ENCODE measurements at places on chromosomes 4 and X. TPM values are rescaled to one million over a fixed set of nuclear protein-coding genes. Genes with fewer than 3 reads are reported as not detected.

- DNase-seq = no peak
Observed at GRCh38 chr4:68570122-68570507, 6.0 kb downstream of the UGT2B17 start.

DNA sequence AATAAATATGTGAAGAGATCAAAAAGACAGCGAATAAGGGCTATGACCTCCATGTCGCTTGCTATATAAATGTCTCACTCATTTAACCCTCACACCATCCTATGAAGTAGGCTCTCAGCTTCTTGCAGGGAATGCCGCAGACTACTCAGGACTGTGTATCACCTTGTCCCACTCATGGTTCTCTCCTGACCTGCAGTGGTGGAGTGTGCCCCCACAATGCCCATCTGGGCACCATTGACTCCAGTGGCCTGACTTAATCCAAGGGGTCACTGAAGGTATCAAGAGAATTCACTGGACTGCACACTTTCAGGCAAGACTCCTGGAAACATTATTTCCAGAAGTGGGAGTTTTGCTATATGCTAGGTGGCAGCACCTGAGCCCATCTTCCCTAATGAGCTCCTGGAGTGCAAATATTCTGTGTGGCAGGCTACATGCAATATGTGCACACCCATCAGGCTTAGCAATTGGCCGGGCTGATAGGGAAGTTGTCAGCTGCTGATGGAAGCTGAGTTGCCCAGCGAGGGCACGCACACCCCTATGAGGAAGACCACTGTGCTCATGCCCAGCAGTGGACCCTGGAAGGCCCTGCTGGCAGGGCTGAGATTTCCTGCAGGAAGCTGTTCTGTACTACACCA lies 8.2 kb upstream of the EFNB1 start:
- DNase-seq = no peak

GRCh38 chrX:108131471-108131870 lies 39.9 kb downstream of the ATG4A start:
- no peak for DNase-seq

DNA sequence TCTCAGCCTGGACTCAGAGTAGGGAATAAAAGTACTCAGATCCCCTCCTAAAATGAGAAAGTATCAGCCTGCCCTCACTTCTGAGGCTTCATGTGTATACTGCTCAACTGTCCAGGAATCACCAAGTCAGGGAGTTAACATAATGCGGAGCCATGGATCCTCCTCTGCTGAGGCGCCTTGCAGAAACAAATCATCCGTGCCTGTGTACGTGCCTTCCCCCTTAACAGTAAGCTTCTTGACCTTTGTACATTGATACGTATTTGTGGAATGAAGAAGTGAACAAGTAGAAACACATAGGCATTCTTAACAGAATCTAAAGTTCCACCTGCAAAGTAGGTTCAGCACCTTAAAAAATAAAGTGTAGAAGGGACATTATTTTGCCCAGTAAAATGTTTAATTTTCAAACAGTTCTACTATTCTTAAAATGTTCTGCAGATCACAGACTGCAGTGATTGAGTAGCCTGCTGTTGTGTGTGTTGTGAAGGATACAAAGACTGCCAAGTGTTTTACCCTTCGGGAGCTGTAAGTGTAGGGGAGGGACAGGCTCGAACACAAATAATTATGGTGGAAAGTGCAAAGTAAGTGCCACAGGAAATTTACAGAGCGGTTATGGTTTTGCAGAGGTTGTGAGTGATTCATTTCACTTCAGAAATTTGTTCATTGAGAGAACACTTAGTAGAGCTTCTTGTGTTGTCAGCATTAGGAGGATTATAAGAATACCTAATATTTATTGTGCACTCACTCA lies 61.9 kb downstream of the ARHGAP10 start:
- no peak for DNase-seq

DNA sequence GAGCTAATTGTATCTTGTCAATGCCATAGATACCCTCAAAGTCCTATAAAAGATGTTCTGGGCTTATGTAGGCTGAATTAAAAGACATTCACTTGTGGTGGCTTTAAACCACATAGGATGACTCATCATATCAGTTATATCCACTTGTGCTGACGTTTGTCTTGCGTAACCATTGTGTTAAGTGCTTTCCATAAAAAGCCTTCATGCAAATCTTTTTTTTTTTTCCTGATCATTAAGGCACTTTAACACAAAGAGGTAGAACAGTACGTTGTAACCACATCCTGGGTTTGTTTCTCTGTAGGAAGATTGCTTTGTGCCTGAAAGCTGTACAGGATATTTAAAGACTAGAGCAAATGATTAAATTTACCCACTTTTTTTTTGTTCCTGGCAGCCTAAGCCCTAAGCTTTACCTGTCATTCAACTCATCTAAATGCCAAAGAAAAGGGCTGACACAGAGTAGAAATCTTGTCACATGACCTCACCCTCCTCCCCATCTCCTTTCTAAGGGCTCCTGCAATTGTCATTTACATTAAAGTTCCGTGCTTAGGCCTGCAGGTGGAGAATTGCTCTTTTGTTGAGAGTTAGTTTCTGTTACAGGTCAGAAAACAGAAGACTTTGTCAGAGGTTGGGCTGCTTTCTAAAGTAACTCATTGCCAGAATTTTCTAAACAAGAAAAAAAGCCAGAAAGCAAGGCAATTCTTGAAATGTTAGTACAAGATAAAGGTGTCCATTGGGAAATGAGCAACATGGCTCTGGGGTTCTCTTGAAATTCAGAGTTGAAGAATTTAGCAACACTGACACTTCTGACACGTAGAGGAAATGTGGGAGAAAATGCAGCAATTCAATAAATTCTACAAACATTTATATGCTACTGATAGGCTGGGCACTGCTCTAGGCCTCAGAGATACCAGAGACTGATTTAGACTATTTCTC lies 555.6 kb downstream of the PPARGC1A start:
- DNase-seq = peak; percentile 95

- no peak for DNase-seq
Observed at GRCh38 chrX:53324085-53324484, 42.7 kb upstream of the IQSEC2 start.

SLC35A2 gene
- 38.6 TPM for total RNA-seq

DNA sequence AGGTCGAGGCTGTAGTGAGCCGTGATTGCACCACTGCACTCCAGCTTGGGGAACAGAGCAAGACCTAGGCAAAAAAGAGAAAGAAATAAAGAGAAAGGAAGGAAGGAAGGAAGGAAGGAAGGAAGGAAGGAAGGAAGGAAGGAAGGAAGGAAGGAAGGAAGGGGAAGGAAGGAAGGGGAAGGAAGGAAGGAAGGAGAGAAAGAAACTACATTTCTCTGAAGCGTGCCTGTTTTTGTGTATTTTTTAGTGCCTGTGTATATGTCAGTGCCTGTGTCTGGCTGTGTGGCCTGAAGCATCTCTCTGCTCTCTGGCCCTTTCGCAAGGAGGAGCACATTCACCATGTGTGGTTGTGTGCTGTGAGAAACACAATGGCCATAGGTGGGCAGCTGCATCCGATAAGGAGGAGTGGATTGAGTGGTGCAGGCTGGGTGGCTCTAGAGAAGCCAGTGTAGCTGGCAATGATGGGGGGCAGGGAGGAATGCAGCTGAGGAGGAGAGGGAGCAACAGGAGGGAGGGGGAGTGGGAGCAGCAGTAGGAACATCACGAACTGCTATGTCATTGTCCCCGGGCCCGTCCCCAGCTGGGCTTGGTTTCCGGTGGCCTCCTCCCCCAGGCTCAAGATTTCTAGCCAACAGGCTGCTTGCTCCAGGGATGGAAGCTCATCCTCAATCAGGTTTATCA lies 11.4 kb downstream of the SYN1 start:
- no peak for DNase-seq

DNA sequence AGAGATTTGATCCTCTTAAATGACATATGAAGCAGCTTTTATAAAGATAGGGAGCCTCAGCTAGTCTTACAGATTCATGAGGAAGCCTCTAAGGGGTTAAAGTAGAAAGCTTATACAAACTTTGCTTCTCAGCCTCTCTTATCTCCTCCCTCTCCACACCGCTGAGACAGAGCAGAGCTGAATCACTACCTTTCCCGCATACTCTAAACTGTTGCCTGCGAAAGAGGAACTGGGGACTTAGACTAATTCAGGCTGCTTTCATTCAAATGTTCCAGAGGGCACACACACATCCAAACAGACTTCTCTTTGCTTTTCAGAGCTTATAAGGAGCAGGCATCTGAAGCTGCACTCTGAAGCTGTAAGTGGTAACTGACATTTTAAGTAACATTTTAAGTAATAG lies at the start of gene SERTM2:
Gene SERTM2, plus strand, starts transcription at position 169 of the 400 bp plus-strand sequence. CDS start 7,213 bp downstream, outside the sequence.
- DNase-seq = peak; percentile 3

MAGEA11 gene
- total RNA-seq = not detected

CXCL8 gene
- total RNA-seq = 36.2 TPM

ERAS gene
- total RNA-seq = 0.25 TPM

DNA sequence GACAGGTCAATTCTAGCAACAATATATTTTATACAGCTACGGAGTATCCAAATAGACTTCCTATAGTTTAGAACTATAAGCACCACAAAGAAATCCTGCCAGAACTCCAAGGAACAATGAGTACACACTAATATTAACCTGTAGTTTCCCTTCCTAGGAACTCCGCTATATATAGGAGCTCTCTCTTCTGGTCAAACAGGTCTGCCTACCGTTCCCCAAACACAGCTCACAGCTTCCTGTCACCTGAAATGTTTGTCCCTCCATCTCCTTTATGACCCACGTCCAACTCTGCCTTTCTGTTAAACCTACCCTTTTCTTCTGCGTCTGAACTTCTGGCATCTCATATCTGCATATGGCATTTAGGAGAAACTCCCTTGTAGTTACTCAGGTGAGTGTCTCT lies 10.5 kb upstream of the GJB1 start:
- no peak for DNase-seq

DNA sequence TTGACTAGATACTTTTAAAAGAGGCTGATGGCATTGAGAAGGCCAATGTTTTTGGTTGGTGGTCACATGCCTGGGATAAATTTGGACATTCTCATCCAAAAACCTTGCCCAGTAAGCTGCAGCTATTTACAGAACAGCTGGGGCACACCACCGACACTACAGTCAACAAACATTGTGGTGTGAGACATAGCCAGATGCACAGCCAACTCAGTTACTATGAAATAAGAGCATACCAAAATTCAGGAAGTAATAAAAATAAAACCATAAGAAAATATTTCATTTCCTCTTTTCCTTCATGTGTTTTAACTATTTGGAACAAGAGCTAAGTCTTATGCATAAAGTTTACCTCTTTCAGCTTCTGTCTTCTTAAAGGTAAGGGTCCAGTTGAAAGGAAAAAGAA lies 8.8 kb downstream of the PPM1K start:
- no peak for DNase-seq

GRCh38 chr4:108155373-108155772 lies 13.4 kb downstream of the LEF1 start:
- peak; percentile 62 for DNase-seq

ACSL1 gene
- total RNA-seq = 105 TPM

DNA sequence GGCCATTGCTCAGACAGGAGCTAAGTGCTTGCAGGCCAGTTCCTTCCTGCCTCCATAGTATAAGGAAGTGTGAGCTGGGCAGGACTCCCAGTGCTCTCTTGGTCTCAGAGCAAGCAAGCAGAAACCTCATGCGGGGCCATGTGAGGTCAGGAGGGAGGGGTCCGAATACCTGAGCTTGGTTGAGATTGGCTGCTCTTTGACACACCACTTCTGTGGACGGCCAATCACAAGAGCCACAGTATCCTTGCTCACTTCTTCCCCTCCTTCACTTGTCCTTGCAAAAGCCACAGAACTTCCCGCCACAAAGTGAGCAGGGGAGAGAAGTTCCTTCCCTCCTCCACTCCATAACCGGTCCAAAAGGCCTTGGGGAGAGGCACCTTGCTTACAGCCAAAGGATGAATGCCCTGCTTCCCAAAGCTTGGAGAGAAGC lies 56.7 kb downstream of the PRPS1 start:
- DNase-seq = peak; percentile 93

DNA sequence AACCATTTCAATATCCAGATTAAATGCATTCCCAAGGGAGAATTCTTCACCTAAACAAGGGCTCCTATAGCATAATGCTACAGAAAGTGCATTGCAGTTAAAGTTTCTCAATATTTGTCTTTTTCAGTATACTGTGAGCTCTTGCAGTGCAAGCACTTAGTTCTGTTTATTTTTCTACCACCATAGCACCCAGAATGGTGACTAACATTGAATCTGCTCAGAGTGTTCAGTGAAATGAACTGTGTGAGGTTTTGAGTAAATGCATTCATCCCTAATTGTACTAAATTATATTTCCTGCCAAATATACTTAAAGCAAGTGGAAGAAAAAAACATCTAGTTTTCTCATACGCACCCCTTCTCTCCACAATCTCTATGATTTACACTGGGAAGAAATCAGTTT lies 383.9 kb downstream of the PCDH7 start:
- no peak for DNase-seq

- peak; percentile 93 for DNase-seq
Observed at GRCh38 chrX:48487362-48487798, 11.4 kb downstream of the FTSJ1 start.

DNA sequence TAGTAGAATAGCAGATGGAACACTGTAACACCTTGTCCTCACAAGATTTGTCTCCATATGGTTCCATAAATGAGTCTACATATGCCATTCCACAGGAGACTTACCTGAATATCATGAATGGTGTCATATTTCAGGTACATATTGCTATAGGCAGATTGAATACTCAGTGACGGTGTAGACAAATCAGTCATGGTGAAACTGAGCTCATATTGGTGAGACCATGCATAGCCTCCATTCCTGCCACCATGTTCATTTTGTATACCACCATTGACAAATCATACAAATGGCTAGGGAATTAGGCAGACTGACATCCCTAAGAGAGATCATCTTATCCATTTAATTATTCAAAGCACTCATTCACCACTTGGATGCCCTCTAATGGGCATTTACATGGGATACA lies 38.0 kb upstream of the SPP1 start:
- no peak for DNase-seq

ATP2B3 gene
- not detected for total RNA-seq

PTPN13 gene
- total RNA-seq = 23.0 TPM

GRCh38 chr4:86482306-86483172 lies 111.6 kb upstream of the PTPN13 start:
- DNase-seq = peak; percentile 37

DNA sequence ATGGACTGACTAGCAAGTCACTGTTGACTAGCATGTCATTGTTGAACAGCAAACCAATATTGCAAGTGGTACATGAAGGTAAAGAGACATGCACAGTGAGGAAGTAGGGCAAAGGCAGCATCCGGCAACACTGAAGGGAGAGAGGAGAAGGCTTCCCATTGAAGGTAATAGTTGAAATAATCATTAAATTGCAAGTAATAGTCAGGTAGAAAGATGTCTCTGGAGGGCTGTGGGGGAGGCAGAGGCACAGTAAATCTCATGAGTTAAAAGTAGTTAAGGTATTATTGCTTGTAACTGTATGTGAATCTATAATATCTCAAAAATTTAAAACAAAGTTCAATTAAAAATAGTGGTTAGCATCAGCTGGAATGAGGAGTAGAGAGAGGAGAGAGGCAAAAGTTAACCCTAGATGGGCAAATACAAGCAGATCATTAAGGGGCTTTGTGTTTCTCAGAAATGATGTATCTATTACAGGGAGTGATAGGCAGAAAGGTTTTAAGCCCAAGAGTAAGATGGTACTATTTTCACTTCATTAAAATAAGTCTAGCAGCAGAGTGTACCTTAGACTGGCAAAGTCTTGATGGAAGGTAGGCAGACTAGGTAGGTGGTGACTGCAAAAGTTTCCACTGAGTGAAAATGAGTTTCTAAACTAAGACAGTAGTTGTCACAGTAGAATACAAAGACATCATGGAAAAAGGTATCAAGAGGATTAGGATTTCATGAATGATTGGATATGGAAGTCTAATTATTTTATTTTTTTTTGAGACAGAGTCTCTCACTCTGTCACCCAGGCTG lies 776.6 kb downstream of the RAB28 start:
- DNase-seq = no peak

GRCh38 chr4:94430406-94430805 lies 21.3 kb upstream of the PDLIM5 start:
- DNase-seq = no peak

Measured in MCF 10A (cell line).